Thoracic aorta endothelial cell (primary cell): ENCODE measurements at places on chromosomes 1 and 21. TPM values are rescaled to one million over a fixed set of nuclear protein-coding genes. Genes with fewer than 3 reads are reported as not detected.

Gene SLAMF9
- total RNA-seq, result not detected in 2 replicates

Gene NCMAP
- total RNA-seq, result not detected in 2 replicates

Gene LCE1E
- total RNA-seq, result not detected in 2 replicates

Gene KCNT2
- 0.57 and 0.66 TPM in 2 replicates for total RNA-seq

Gene AMY1A
- not detected in 2 replicates for total RNA-seq

Gene VWA1
- 1.3 and 2.9 TPM in 2 replicates for total RNA-seq

Gene OPTC
- total RNA-seq, result not detected in 2 replicates

Gene GRIK1
- not detected in 2 replicates for total RNA-seq

Gene AIRE
- total RNA-seq, result under 0.01 TPM in 1 of 2 replicates, not detected in the other

Gene ADCY10
- total RNA-seq, result under 0.01 and 0.07 TPM in 2 replicates

Gene OR2L2
- total RNA-seq, result not detected in 2 replicates

Gene LRRN2
- total RNA-seq, result not detected in 2 replicates

Gene ARMH1
- 0.36 TPM in 1 of 2 replicates, not detected in the other for total RNA-seq

Gene CPTP
- total RNA-seq, result 15.6 and 21.5 TPM in 2 replicates

Gene IL12RB2
- total RNA-seq, result not detected in 2 replicates

Gene FCRL6
- not detected in 2 replicates for total RNA-seq

Gene UBE4B
- total RNA-seq, result 56.4 and 57.9 TPM in 2 replicates

Gene TMEM81
- total RNA-seq, result 1.5 and 1.7 TPM in 2 replicates

Gene APCS
- total RNA-seq, result not detected in 2 replicates

Gene GBP6
- not detected in 2 replicates for total RNA-seq
